CD4-positive, alpha-beta T cell treated with Interleukin-21 for 1 hour (primary cell): ENCODE measurements at places on chromosomes 11 and 22.

GRCh38 chr22:17007257-17007656 is 765 bp downstream of the GAB4 start:
- no peak for DNase-seq

- no peak for DNase-seq
These were observed 151.6 kb upstream of the BLID start for GRCh38 chr11:122267602-122268001.

DNA sequence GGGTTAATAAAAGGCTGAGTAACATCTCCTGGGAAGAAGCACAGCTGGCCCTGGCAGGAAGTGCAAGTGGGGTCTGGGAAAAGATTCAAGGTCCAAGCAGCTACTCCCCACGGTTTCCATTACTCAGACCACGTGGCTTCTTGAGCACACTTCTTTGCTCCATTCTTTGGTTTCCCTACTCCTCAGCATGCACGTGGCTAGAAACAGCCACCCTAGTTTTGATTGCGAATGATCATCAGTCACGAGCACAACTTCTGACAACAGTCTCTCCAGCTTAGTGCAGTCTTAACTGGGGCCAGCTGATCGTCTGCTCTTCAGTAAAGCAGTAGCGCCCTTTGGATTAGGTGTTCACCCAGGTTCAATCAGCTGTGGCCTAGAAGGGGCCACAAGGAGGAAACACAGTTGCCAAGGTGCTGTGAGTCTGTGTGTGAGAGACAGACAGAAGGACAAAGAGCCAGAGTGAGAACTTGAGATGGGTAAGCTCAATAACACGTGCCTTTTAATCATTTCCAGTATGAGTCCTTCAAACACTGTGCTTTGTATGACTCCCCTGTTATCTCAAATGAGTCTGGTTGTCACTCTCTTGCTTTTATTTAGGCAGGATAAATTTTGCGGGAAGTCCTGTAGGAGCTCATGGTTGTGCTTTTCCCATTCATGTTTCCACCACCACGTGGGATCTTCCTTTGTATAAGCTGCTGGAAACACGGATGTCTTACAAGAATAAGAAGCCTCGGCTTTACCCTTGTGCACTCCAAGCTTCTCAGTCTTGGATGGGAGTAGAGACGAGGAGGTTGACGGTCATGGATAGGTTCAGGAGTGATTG is 901 bp upstream of the PARVA start:
- DNase-seq: no peak

DNA sequence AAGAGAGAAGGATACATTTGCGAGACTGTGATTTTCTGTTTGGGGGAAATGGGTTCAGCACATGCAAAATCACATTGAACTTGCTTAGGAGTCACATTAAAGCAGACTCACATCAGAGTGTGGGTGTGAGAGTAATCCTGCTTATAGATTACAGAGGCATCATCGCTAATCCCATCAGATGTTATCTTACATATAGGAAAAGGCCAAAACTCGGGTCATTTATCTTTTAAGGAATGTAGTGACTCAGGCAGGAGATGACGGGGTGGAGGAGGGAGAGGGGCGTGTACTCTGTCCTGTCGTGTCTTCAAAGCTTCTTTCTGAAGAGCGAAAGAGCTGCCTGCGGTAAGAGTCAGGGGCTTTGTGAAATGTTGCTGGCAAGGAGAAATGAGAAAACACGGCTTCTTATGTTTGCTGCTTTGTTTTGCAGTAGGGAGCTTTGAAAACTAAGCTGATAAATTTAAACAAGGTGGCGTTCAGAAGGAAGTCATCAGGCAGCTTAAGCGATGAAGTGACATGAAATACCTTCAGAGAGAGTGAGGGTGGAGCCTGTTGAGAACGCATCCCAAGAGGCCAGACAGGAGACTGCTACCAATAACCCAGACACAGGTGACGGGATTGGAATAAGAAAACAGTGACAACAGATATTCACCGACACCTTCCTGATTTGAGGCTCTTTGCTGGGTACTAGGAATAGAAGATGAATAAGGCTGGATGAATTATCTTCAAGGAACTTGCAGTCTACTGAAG is 2.2 kb upstream of the C11orf16 start:
- DNase-seq: no peak

DNA sequence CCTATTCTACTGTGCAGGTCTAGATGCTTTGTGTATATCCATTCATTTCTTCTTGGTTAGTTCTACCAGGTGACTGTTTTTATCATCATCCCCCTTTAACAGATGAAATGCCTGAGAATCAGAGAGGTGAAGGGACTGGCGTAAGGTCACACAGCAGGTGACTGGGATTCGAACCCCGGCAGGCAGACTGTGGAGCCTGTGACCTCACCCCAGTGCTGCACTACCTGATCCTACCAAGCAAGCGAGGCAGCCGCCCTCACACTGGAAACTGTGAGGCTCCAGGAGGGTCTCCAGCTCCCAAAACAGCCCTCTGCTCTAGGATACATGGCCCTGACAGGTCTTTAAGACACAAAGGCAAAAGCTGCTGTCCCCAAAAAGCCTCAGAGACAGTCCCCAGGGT is 91.7 kb downstream of the CHST1 start:
- DNase-seq: no peak
